Stimulated activated CD4-positive, alpha-beta T cell treated with anti-CD3 and anti-CD28 coated beads, Interleukin-1b, Interleukin-23, amount 100 ng/mL, for 1 hour (primary cell): ENCODE measurements at places on chromosomes 16 and 17.

GRCh38 chr16:58639836-58640235 is 10.2 kb upstream of the CNOT1 start:
- no peak for DNase-seq

- no peak for DNase-seq
Observed at GRCh38 chr17:60729854-60730253, 52.2 kb downstream of the BCAS3 start.

GRCh38 chr17:74935585-74936469 is at the start of gene OTOP3:
Gene OTOP3 (plus strand): TSS chr17:74935898. CDS start chr17:74935922, 24 bp downstream.
- no peak for DNase-seq

GRCh38 chr17:80108036-80108971 is 6.9 kb downstream of the GAA start:
- DNase-seq: no peak

- peak; percentile 68 for DNase-seq
Observed at GRCh38 chr17:77400445-77400870, 259.7 kb downstream of the SEC14L1 start.

DNA sequence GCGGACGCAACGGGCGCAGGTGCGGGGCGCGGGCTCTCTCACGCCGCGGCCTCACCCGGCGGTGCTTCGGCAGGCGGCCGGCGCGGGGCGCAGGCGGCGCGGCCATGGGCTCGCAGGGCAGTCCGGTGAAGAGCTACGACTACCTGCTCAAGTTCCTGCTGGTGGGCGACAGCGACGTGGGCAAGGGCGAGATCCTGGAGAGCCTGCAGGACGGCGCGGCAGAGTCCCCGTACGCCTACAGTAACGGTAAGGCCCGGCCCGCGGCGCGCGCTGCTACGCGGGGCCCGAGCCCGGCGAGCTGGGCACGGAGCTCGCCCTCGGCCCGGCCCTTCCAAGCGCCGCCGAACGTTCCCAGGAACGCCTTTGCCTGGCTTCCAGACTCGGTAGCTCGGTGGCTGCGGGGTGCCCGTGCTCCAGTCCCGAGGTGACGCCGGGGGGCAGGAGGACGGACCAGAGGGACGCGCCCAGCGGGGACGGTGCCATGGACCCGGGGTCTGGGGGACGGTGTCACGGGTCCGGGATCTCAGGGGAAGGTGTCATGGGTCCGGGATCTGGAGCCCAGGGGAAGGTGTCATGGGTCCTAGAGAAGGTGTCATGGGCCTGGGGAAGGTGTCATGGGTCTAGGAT is 435 bp downstream of the RAB40C start:
- DNase-seq: no peak

- DNase-seq: no peak
Observed at GRCh38 chr17:77245162-77245926, 104.6 kb downstream of the SEC14L1 start.

DNA sequence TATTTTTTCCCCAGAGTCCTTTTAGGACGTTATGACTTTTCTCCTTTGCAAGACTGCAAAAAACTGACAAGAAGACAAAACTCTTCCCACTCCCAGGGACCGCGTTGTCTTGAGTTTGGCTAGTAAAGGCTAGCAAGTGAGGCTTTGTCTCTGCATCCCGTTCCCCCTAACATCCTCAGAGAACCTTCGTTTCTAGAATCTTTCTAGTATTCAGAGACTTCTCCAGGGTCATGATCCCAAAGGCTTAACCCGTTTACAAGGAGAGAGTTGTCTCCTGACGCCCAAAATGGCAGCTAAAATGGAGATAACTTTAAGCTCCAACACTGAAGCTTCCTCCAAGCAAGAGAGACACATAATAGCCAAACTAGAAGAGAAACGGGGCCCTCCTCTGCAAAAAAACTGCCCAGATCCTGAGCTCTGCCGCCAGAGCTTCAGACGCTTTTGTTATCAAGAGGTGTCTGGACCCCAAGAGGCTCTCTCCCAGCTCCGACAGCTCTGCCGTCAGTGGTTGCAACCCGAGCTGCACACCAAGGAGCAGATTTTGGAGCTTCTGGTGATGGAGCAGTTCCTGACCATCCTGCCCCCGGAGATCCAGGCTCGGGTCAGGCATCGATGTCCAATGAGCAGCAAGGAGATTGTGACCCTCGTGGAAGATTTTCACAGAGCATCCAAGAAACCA is 843 bp downstream of the ZNF174 start:
- no peak for DNase-seq
